ENCODE measurements at places on chromosomes 2 and 18.

GRCh38 chr2:165852394-165852793, 58.3 kb upstream of the GALNT3 start:
- no peak for DNase-seq

DNA sequence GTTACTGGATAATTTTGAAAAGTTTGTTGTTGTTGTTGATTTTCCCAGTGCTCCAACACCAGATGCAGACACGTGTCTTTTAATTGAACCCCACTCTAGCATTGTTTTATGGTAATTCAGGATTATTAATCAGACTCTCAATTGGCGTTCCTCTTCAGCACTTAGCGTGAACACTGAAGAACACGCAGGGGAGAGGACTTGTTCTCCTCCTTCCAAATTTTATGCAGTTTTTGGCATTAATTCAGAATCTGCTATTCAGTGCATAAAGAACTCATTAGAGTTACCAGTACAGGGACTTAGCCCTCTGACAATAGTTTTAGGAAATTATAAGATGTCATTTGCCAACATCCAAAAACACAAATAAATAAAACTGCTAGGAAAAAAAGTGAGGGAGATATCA, 75.5 kb downstream of the SNTG2 start:
- DNase-seq, result no peak

GRCh38 chr2:207640661-207641060, 15.5 kb upstream of the METTL21A start:
- DNase-seq, result no peak

DNA sequence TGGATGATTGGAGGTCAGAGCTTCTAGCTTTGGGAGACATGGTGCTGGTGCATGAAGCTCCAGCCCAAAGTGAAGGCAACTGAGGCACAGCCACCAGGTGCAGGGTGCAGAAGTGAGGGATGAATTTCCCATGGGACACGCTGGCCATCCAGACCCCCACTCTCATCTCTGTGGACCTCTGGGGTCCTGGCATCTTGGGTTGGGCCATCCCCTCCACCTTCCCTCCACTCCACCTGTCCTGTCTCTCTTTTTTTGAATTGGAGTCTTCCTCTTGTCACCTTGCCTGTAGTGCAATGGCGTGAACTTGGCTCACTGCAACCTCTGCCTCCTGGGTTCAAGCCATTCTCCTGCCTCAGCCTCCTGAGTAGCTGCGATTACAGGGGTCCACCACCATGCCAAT, 3.4 kb downstream of the NGEF start:
- no peak for DNase-seq

DNA sequence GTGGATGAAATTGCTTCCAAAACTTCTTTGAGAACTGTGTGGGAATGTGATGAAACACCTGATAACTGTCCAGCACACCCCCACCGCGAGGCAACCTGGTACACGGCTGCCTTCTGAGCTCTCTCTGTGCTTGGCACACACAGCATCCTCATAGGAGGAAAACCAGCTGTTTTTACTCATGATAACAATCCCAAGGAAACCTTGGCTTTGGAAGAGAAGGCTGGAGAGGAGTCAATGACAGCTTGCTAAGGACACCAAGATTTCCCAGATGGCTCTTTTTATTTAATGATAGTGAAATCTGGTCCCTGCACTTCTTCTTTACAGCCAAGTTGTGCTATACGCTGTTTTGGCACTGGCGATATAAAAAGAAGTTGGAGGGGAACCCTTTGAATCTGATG, 232.5 kb upstream of the FN1 start:
- no peak for DNase-seq

DNA sequence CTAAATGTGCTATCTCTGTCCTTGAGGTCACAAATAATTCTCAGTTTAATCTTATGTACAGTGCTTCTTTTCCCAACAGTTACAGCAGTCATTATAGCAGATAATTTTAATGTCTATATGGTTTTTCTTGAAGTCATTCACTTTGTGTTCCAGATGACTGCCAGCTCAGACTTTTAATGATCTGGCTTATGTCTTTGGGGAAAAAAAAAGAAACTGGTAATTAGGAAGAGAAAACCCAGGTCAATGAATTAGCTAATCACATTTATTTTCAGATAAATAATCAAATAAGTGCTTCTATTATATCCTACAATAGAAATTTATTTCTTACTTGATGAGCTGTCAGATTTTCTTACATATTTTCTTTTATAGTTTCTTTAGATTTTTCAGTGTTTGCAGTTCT, 96.0 kb downstream of the COMMD1 start:
- DNase-seq, result no peak

GRCh38 chr2:14018620-14019019, 613.9 kb upstream of the LRATD1 start:
- DNase-seq, result no peak

DNA sequence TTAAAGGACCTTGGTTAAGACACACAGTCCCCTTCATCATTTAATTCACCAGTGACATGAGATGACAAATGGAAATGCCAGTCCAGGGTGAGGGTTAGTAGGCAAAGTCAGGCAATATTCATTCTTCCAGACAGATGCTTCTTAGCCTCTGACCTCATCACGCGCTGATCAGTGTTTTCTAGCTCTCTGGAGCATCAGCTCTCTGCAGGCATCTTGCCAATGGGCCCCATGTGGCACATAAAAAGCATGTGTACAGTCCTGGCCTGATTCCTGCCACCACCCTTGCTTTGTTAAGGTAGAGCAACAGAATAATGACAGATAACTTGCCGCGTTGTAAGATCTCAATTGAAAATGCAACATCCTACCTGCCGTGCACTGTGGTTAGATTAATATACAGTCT, 20.3 kb upstream of the NPAS2 start:
- DNase-seq, result no peak

Data from GM04503 (cell line).